Daoy (cell line): ENCODE measurements at places on chromosomes 6 and 20. TPM values are rescaled to one million over a fixed set of nuclear protein-coding genes. Genes with fewer than 3 reads are reported as not detected.

DNA sequence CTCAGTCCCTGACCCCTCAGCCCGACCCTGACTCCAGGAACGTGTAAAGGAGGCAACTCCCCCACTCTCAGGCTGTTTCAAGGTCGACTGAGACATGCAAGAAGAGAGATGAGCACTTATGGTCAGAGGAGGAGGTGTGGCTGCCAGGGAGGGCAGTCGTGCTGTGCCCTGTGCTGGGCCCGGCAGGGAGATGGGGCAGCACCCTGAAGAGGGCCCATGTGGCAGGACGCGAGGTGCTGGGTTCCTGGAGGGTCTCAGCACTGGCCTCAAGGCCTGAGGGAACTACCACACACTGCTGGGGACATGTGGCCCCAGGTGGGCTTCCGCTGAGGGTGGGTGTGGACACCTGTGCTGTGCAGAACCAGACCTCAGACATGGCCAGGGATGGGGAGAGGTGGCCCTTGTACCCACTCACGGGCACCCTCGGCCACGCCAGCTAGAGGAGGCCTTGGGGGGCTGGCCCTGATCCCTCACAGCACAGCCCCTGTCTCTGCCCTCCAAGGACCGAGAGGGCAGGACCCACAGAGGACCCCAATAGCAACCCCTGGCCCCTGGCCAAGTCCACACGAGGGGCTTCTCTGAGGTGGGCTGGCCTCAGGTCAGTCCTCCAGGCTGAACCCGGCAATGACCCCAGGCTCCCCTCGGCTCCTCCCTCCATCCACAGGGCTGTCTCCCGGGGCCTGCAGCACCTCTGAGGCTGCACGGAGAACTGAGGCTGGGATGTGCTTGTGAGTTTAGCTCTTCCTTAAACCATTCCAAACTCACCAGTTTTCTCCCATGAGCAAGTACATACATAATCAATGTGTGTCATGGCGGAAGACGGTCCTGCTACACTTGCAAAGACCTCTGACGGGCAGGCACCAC, 8.7 kb downstream of the SLC2A4RG start:
- no peak for DNase-seq

- no peak for DNase-seq
Measured at GRCh38 chr20:20440886-20441658, 73.2 kb downstream of the INSM1 start.

Gene NKAIN4
- 10.6 and 12.9 TPM in 2 replicates for total RNA-seq

Gene NKX2-2
- total RNA-seq, result 1.4 and 3.7 TPM in 2 replicates

GRCh38 chr6:73314577-73315492, 39.2 kb downstream of the DPPA5 start:
- no peak for DNase-seq

GRCh38 chr6:129029778-129030177, 146.8 kb downstream of the LAMA2 start:
- no peak for DNase-seq

- DNase-seq, result no peak
Measured at GRCh38 chr6:34529665-34530327, 26.3 kb downstream of the SPDEF start.

- no peak for DNase-seq
Measured at GRCh38 chr20:41352106-41352505, 11.5 kb downstream of the LPIN3 start.

DNA sequence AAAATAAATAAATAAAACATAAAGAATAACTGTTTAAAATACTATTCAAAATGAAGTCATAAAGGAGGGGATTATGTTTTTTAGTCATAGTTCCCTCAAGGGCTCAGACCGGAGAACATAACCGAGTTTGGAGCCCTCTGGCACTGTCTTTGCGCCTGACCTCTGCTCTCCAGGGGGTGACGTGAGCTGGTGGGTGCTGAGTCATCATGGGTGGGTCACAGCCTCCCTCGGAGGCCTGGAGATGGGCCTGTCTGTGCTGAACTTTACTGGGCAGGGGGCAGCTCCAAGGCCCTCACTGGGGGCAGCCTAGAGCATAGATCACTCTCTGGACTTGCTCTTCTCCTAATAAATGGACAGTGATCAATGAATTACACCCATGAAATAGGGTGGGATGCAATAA, 3.1 kb upstream of the MAVS start:
- DNase-seq, result peak; percentile 83

- no peak for DNase-seq
Measured at GRCh38 chr6:169787797-169788196, 36.4 kb downstream of the ERMARD start.

Gene SLC52A3
- total RNA-seq, result 3.0 and 3.6 TPM in 2 replicates

- peak; percentile 78 for DNase-seq
Measured at GRCh38 chr6:41278699-41279405, 7.6 kb downstream of the TREM1 start.

- no peak for DNase-seq
Measured at GRCh38 chr20:830011-830521, 3.4 kb upstream of the FAM110A start.

- DNase-seq, result no peak
Measured at GRCh38 chr6:34142061-34142998, 3.6 kb downstream of the GRM4 start.

Gene HLA-DQB2
- total RNA-seq, result not detected in 2 replicates

DNA sequence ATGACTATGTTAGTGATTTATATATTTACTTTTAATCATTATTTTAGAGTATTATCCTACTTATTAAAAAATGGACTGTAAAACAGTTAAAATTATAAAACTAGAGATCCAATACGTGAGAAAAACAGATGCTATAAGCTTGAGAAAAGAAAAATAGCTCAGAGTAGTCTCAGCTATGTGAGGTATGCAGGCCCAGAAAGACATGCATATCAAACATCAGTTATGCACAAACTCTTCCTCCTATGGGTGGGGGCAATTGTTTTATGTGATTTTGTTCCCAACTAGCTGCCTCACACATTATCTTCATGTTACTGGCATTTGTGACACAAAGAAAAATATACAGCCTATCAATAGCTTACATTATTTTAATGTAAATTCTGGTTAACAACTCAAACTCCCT, 28.8 kb downstream of the RARS2 start:
- DNase-seq, result no peak

GRCh38 chr20:7841971-7842310, 98.3 kb downstream of the HAO1 start:
- DNase-seq, result peak; percentile 1

- peak; percentile 59 for DNase-seq
Measured at GRCh38 chr6:52416629-52417151, 3.5 kb upstream of the EFHC1 start.

GRCh38 chr6:41607036-41607435, 31.2 kb upstream of the MDFI start:
- no peak for DNase-seq

GRCh38 chr6:148831531-148831930, 84.7 kb downstream of the UST start:
- no peak for DNase-seq
